Activated T-helper 17 cell treated with anti-CD3 and anti-CD28 coated beads, Interleukin-2, amount 50 U/mL, for 72 hours (primary cell): ENCODE measurements at places on chromosomes 16 and 17. TPM values are rescaled to one million over a fixed set of nuclear protein-coding genes. Genes with fewer than 3 reads are reported as not detected.

C1QTNF8 gene
- total RNA-seq = not detected

CCL15 gene
- not detected for total RNA-seq

RNF43 gene
- 0.71 TPM for total RNA-seq

PPP1R1B gene
- not detected for total RNA-seq

SPIRE2 gene
- total RNA-seq = 4.8 TPM

ABCC12 gene
- total RNA-seq = not detected

TMEM238L gene
- total RNA-seq = not detected

CBFA2T3 gene
- total RNA-seq = not detected

KRTAP9-8 gene
- not detected for total RNA-seq

OR2C1 gene
- total RNA-seq = not detected

CSH1 gene
- total RNA-seq = 7.6 TPM

NME3 gene
- total RNA-seq = 39.9 TPM

TBC1D3G gene
- not detected for total RNA-seq

ABCA6 gene
- total RNA-seq = 0.24 TPM

VMO1 gene
- not detected for total RNA-seq

INO80E gene
- total RNA-seq = 116 TPM

ACSM2A gene
- not detected for total RNA-seq
